ENCODE measurements at places on chromosomes 16 and 17.

DNA sequence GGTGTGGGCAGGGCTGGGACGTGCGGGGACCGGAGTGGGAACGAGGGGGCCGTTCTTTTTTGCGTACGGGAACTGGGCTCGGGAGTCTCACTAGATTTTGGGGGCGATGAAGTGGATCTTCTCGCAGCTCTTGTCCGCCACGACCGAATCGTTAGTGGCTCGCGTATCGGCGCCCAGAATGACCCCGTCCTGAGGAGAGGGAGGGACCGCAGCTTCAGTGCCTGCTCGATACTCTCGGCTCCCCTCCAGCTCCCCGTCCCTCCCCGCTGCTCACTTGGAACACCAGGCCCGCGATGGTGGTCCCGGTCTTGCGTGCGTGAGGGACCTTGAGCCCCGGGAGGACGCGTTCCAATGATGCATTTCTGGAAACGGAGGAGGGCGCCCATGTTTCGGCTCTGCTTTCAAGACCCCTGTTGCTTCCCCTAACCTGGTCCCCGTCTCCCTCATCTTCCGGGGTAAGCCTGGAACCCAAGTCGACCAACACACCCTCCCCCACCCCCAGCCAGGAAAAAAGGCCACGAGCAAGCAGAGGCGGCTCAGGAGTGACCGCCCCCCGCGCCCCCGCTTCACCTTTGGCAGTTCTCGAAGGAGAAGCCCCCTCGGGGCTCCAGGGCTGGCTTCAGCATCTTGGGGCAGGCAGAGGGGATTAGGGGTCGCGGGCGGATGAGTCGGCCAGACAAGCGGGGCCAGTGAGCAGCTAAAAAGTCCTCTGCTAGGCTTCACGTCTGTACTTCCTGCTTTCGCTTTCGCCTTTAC lies at the start of gene PSMB10:
TSS of gene PSMB10 (minus strand) at position 727 of the 756 bp plus-strand sequence. CDS start at position 626, 101 bp downstream.
- peak; percentile 71 for DNase-seq

DNA sequence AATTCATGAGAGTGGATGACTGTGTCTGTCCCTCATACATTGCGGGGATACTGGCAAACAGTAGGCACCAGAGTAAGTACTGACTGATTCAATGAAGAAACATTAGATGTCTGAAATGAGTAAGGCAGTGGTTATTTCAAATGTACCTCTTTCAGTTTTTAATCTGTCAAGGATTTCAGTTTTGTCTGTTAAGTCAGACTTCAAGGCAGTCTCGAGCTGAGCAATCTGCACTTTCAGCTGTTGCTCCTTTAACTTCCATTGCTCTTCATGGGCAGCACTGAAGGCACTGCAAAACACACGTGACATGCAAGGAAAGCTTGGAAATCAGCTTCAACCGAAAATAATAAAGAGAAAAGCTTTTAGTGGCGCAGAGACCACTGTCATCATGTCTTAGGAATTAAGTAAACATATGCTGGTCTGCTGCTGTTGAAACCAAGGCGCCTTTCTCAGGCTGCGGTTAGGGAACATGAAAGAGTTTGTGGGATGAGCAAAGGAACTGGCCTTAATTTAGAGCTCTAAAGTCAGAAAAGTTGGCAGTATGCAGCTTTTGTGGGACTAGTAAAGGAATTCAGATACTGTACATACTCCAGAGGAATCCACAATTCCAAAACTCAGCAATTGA lies 38.8 kb downstream of the RPGRIP1L start:
- DNase-seq: peak; percentile 92

DNA sequence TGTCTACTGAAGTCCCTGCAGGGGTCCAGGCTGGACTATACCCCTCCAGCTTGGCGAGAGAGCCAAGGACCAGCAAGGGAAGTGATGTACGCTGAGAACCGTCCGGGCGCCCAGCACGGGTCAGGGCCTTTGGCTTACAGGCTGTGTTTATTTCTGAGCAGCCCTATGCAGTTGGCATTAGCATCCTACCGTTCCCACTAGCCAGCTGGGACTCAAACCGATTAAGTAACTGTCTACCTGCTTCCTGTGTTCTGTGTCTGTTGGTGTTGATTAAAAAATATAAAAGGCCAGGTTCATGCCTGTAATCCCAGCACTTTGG lies 73.8 kb downstream of the CMIP start:
- DNase-seq: no peak

- DNase-seq: no peak
Measured at GRCh38 chr17:35725802-35726126, 5.7 kb upstream of the RASL10B start.

GRCh38 chr16:10964891-10965326 lies 20.5 kb downstream of the CLEC16A start:
- no peak for DNase-seq

- DNase-seq: no peak
Measured at GRCh38 chr17:55427587-55427882, 5.9 kb upstream of the MMD start.

GRCh38 chr16:894841-895240 lies 75.9 kb downstream of the LMF1 start:
- no peak for DNase-seq

- DNase-seq: no peak
Measured at GRCh38 chr16:88292007-88292970, 90.5 kb upstream of the ZNF469 start.

DNA sequence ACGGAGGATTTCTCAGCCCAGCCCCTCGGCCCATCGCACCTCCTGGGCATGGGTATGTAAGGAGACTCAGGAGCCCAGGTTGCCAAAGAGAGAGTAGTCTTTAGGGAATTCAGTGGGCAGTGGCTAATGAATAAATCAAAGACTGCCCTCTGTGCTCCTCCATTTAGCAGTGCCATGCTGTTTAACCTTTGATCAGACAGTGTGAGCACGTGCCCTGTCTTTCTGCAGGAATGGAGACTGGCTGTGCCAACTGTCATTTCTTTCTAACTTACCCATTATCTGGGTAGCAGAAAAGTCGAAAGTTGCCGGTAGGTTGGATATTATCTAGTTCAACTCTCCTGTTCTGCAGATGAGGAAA lies 62.4 kb downstream of the CDRT4 start:
- DNase-seq: no peak

- no peak for DNase-seq
Measured at GRCh38 chr17:33802349-33803198, 452.5 kb upstream of the CCL2 start.
